ENCODE measurements at places on chromosomes 7 and 10.

DNA sequence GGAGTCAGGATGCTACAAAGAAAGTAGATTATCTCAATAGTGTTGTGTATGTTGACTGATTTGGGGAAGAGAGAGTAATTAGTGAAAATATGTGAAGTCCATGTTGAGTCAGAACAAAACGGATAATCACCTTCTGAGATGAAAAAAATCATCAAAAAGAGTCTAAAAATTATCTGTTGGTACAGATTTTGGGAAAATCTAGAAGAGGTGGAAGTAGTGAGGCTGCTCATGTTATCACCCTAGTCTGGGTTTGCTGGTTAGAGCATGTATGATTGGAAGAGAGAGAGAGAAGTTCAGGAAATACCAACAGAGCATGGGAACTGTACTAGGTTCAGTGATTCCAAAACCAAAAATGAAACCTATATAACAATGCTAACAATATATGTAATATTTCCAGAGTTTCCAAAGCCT is 12.3 kb downstream of the RPA3 start:
- H3K4me1 ChIP-seq, result no peaks in the 10 kb centered on the region
- DNase-seq, result no peak
- H3K4me3 ChIP-seq, result no peak overlapping the region
- peak overlapping the region; percentile 1 for H3K27ac ChIP-seq
- no peaks in the 10 kb centered on the region for H3K36me3 ChIP-seq

GRCh38 chr10:23081891-23082290 is 13.5 kb upstream of the MSRB2 start:
- no peak overlapping the region for H3K4me3 ChIP-seq
- peak overlapping the region; percentile 64 for H3K27ac ChIP-seq
- no peaks in the 10 kb centered on the region for H3K27me3 ChIP-seq
- no peak for DNase-seq
- peaks cover 12% of the 10 kb centered on the region for H3K4me1 ChIP-seq
- H3K36me3 ChIP-seq, result no peaks in the 10 kb centered on the region

DNA sequence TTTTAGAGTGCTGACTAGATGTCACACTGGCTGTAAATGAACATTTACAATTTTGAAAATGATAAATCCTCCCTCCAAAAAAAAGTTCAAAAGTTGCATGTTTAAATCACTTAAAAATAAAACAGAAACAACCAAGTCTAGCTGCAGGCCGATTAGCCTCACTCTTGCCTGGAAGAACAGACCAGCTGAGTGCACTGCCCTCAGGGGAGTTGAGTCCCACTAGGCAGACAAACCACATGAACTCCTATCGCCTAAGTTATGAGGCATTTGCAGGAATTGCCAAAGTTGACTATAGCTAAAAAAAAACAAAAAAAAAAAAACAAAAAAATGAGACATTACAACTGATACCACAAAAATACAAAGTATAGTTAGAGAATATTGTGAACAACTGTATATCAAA is 510.0 kb downstream of the ANKRD7 start:
- H3K4me3 ChIP-seq, result no peak overlapping the region
- H3K27ac ChIP-seq, result no peak overlapping the region
- no peaks in the 10 kb centered on the region for H3K36me3 ChIP-seq
- H3K27me3 ChIP-seq, result no peaks in the 10 kb centered on the region
- DNase-seq, result no peak

- H3K27me3 ChIP-seq, result no peaks in the 10 kb centered on the region
- no peaks in the 10 kb centered on the region for H3K36me3 ChIP-seq
- no peaks in the 10 kb centered on the region for H3K4me1 ChIP-seq
- DNase-seq, result no peak
Measured at GRCh38 chr7:78396210-78396609, 597.6 kb downstream of the PHTF2 start.

- no peaks in the 10 kb centered on the region for H3K4me1 ChIP-seq
- H3K27ac ChIP-seq, result no peak overlapping the region
- H3K36me3 ChIP-seq, result no peaks in the 10 kb centered on the region
- H3K27me3 ChIP-seq, result no peaks in the 10 kb centered on the region
- H3K4me3 ChIP-seq, result no peak overlapping the region
Measured at GRCh38 chr7:135519233-135519688, 9.4 kb upstream of the CNOT4 start.

GRCh38 chr7:15862781-15863165 is 176.3 kb upstream of the MEOX2 start:
- no peak for DNase-seq
- H3K4me1 ChIP-seq, result peaks cover 20% of the 10 kb centered on the region
- no peaks in the 10 kb centered on the region for H3K27me3 ChIP-seq
- no peak overlapping the region for H3K4me3 ChIP-seq
- H3K36me3 ChIP-seq, result no peaks in the 10 kb centered on the region

- no peak overlapping the region for H3K4me3 ChIP-seq
- DNase-seq, result no peak
- no peaks in the 10 kb centered on the region for H3K36me3 ChIP-seq
- H3K4me1 ChIP-seq, result peaks cover 87% of the 10 kb centered on the region
- no peaks in the 10 kb centered on the region for H3K27me3 ChIP-seq
- peak overlapping the region; percentile 54 for H3K27ac ChIP-seq
Measured at GRCh38 chr10:86824151-86824550, 67.7 kb downstream of the BMPR1A start.

DNA sequence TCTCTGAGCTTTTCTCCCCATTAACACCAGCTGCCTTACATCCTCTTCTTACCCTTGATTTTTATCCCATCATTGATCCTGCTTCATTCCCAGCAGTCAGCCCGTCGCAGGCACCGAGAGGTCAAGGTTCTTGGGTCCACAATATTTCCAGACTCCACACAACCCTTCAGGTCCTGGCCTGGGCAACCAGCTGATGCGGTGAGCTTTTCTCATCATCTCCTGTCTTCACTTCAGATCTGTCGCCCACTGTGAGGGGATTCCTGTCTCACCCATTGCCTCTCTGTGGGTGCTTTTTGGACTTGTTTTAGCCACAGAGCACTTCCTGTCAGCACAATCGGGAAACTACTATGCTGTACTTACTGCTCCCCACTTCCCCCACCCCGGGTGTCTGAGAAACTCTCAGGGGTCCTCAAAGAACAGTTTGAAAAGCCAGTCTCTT is 8.4 kb upstream of the PVRIG start:
- no peak overlapping the region for H3K27ac ChIP-seq
- H3K27me3 ChIP-seq, result no peaks in the 10 kb centered on the region
- no peak for DNase-seq
- no peaks in the 10 kb centered on the region for H3K36me3 ChIP-seq

DNA sequence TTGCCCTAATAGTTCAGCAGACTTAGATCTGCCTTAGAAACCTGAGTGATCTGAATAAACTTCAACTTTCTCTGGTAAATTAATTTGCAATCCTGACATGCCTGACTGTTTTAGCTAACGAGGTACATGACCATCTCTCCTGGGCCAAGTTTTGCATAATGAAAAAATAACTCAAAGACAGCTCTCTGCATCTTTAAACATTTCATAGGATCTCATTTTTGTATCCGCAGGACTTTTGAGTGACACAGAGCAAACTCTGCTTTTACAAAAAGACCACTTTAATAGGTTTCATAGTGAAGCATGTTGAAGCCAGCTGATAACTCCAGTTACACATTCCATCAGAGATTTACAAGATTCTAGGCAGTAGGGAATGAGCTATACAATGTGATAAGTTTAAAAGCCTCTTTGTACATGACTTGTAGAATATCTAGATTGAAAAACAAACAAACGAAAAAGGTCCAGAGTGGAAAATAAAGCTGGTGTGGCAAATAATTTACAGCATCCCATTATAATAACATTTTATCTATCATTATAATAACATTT is 2.1 kb downstream of the PRKG1 start:
- no peaks in the 10 kb centered on the region for H3K27me3 ChIP-seq
- no peaks in the 10 kb centered on the region for H3K36me3 ChIP-seq
- peaks cover 45% of the 10 kb centered on the region for H3K4me1 ChIP-seq
- no peak for DNase-seq
- peak overlapping the region; percentile 62 for H3K4me3 ChIP-seq

DNA sequence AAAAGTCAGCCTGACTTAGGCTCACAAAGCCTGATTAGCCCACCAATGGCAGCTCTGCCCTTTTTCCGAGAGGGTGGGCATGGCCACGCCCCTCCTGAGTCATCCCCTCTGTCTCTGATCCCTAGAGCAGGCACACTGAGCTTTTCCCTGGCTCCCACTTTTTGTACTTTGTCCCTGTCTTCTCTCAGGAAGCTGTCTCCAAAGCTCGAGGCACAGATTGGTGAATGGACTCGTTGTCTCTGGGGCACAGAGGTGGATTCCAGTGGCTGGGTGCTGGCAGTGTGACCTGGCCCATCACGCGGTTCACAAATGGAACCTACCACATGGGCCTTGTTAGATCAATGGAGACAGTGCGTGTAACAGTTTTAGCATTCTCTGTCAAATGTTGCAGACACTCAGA is 313.5 kb downstream of the WDR37 start:
- H3K36me3 ChIP-seq, result no peaks in the 10 kb centered on the region
- DNase-seq, result no peak
- H3K27ac ChIP-seq, result no peak overlapping the region
- H3K4me1 ChIP-seq, result no peaks in the 10 kb centered on the region
- H3K27me3 ChIP-seq, result no peaks in the 10 kb centered on the region

- H3K36me3 ChIP-seq, result no peaks in the 10 kb centered on the region
- H3K27me3 ChIP-seq, result no peaks in the 10 kb centered on the region
- H3K4me3 ChIP-seq, result no peak overlapping the region
- H3K4me1 ChIP-seq, result no peaks in the 10 kb centered on the region
- peak; percentile 39 for DNase-seq
Measured at GRCh38 chr10:124578231-124579010, 116.8 kb downstream of the LHPP start.

DNA sequence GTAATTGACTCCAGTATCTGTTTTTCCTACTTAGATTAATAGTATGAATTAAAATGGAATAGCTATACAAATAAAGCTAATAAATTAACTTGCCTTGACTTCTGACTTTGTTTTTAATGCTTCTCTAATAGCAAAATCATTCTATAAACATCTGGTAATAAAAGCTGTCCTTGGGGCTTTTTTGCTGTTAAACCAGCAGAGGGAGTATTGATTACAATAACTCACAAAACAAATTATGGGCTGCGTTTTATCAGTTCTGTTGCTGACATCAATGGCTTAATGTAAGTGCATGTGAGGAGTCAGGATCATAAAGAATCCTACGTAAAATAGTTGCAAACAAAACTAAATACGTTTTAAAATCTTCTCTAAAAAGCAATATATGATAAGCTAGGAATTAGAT is 667.8 kb downstream of the PCDH15 start:
- H3K4me1 ChIP-seq, result no peaks in the 10 kb centered on the region
- no peak overlapping the region for H3K4me3 ChIP-seq
- no peaks in the 10 kb centered on the region for H3K36me3 ChIP-seq
- no peak overlapping the region for H3K27ac ChIP-seq
- no peaks in the 10 kb centered on the region for H3K27me3 ChIP-seq

DNA sequence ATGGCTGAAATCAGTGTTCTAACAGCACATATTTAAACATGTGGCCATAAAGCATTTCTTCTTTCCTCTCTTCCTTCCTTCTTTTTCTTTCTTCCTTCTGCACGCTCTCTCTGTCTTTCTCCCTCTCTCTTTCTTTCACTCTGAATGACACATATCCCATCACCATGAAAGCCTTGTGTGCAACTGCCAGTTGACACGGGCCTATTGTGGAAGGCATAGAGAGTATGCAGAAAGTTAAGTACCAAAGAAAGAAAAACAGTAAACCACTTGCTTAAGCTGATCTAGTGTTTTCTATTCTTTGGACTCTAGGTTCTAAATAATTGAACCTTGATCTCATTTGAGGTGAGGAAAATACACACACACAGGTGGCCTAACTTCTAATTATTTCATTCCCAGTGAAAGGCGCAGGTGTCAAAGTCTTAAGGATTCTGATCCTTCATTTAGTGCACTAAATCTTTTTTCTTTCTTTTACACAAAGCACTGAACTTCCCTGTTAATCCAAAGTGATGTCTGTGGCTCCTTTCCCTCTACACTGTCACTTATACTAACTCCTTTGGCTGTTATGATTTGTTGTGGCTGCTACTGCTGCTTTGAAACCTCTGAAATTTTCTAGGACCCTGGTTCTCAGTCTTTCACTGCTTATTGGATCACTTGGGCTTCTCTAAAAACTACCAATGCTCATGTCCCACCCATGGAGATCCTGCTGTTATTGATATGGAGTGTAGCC is 17.7 kb downstream of the DKK1 start:
- no peak for DNase-seq
- no peaks in the 10 kb centered on the region for H3K36me3 ChIP-seq
- H3K27ac ChIP-seq, result no peak overlapping the region
- H3K4me3 ChIP-seq, result no peak overlapping the region
- no peaks in the 10 kb centered on the region for H3K4me1 ChIP-seq

GRCh38 chr10:103758294-103758681 is 97.1 kb downstream of the SH3PXD2A start:
- peak overlapping the region; percentile 68 for H3K27ac ChIP-seq
- H3K4me1 ChIP-seq, result no peaks in the 10 kb centered on the region
- no peaks in the 10 kb centered on the region for H3K27me3 ChIP-seq

GRCh38 chr7:158868764-158869410 is 12.5 kb downstream of the DYNC2I1 start:
- no peak for DNase-seq
- H3K36me3 ChIP-seq, result peaks cover 33% of the 10 kb centered on the region
- no peak overlapping the region for H3K27ac ChIP-seq
- H3K4me3 ChIP-seq, result no peak overlapping the region

DNA sequence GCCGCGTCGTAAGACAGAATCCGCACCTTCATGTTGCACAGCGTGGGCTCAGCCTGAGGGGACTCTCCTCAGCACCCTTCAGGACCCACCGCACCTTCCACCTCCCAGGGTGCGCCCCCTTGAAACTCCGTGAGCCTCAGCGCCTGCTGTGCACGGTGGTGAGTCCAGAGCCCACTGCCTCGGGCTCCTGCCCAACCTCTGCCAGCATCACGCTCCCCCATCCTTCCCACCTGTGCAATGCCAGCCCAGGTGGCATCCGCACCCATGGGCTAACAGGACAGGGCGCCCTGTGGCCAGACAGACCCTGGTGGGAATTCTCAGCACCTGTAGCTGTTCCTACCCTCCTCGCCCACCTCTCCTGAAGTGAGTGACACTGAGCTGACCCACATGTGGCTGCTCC is 96.4 kb downstream of the DYNC2I1 start:
- no peak for DNase-seq
- H3K36me3 ChIP-seq, result peaks cover 14% of the 10 kb centered on the region
- no peak overlapping the region for H3K4me3 ChIP-seq
- H3K27me3 ChIP-seq, result no peaks in the 10 kb centered on the region
- no peak overlapping the region for H3K27ac ChIP-seq
- no peaks in the 10 kb centered on the region for H3K4me1 ChIP-seq

Data from sigmoid colon (tissue), 7 donors.